ENCODE measurements at places on chromosomes 2 and 18.

DNA sequence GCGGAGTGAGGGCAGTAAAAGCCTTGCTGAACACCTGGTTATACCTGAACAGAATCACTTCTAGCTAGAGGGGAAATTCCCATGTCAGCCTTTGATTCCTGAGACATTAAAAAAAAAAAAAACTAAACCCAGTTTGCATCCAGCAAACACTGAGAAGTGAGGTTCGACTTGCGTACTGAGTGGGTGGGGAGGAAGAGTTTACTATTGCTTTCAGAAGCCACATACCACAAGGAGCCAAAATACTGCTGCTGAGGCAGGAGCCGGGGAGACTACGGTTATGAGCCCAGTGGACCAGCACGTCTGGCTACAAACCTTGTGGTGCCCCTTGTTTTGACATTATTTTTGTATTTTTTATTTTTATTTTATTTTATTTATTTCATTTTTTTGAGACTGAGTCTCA is 2.7 kb downstream of the COLEC11 start:
- DNase-seq = no peak

- DNase-seq = no peak
Observed at GRCh38 chr2:7639476-7639875, 722.3 kb downstream of the RNF144A start.

DNA sequence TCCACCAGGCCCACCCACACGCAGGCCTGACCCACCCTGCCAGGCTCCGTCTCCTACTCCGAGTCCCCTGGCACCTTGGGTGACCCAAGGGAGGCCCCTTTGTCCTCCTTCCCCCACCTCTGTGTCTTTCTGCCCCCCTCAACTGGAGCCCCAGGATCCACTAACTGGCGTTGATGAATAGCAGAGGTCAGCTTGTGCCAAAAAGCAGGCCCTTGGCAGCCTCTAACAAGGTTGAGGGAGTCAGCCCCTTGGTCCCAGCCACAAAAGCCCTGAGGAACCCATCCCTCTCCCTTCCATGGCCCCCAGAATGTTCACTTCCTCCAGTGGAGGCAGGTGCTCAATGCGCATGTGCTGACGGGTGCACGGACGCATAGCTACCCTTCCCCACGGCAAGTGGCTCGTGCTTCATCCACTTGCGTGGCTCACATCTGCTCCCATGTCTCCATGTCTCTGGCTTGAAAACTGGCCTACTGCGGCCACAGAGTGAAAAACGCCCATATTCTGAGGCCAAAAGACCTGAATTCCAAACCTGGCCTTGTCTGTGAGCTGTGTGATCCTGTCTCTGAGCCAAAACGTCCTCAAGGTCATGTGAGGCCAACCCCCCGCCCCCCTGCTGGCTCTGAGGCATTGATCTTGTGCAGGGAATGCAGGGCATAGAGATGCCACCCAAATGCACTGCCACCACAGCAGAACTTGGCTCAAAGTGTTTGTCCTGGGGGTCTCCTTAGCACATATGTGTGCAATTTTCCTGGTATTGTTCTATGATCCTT is 19.0 kb upstream of the PTMA start:
- no peak for DNase-seq

DNA sequence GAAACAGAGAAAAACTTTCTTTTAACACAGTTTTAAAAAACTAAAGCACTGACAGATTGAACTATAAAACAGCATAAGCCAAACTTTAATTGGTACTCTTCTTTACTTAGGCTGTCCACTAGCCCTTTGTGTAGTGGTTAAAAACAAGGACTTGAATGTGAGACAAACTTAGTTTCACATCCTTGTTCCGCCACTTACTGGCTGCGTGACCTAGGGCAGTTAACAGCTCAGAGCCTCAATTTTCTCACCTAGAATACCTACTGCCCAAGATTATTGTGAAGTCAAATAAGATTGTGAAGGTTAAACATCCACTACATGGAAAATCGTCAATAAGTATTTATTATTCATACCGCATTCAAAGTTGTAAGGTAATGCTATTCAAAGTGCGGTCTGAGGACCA is 2.0 kb downstream of the WDR35 start:
- no peak for DNase-seq

DNA sequence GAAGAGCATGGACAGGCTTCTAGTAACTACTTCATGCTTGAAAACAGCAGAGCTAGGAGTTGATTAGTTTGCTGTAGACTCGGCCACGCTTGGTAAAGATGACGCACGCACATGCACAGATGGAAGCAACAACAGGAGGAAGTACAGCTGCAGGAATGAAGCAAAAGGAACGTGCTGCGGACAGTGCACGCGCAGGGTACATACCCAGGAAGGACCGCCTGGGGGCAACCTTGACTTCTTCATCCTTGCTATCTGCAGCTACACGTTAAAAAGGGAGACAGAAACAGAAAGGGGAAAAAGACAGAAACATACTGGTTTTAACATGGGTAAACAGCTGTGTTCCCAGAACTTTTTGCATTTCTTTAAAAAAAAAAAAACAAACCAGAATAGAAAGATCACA is 17.7 kb downstream of the SLC66A2 start:
- peak; percentile 69 for DNase-seq

- no peak for DNase-seq
Observed at GRCh38 chr2:135055182-135055786, 3.2 kb downstream of the RAB3GAP1 start.

DNA sequence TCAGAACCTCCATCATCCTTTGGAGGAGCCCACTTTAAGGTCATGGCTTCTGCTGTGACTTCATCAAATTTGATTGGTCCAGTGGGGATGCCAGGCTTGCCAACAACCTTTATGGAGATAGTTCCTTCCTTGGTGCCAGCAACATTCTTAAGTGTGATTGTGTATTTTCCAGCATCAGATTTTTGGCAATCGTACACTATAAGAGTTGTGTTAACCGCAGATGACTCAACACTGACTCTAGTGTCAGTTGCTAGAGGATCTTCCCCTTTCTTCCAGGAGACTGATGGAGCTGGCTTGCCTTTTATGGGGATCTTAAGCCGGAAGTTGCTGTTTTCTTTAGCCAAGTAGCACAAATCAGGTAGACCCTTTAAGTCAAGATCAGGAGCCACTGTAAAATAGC is 98.7 kb downstream of the PLEKHA3 start:
- no peak for DNase-seq

DNA sequence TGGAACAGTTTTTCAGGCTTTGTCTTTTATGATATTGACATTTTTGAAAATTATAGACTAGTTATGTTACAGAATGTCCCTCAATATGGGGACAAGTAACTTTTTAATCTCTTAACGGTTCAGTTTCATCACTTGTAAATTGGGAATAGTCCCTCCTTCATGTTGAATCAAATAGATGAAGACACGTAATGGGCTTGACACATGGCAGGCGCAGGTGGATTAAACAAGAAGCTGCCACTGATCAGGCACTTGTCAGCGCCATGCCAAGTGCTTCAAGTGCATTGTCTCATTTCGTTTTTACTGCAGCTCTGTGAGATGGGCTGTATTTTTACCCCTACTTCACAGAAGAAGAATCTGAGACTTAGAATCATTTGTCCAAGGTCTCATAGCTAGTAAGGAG is 9.5 kb upstream of the SMAD4 start:
- no peak for DNase-seq

DNA sequence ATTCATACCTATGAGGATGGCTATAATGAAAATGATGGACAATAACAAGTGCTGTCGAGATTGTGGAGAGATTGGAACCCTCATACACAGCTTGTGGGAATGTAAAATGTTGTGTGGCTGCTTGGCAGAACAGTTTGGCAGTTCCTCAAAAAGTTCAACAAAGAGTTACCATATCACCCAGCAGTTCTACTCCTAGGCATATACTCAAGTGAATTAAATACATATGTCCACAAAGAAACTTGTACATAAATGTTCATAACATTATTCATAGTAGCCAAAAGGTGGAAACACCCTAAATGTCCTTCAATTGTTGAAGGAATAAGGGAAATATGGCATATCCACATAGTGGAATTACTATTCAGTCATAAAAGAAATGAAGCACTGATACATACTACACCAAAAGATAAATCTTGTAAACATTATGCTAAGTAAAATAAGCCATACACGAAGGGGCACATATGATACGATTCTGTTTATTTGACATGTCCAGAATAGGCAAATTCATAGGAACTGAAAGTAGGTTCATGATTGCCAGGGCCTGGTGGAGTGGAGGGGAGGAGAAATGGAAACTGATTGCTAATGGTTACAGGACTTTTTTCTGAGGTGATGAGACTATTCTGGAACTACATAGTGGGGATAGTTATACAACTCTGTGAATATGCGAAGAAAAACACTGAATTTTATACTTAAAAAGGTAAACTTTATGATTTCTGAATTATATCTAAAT is 92.1 kb downstream of the ADAM23 start:
- no peak for DNase-seq

DNA sequence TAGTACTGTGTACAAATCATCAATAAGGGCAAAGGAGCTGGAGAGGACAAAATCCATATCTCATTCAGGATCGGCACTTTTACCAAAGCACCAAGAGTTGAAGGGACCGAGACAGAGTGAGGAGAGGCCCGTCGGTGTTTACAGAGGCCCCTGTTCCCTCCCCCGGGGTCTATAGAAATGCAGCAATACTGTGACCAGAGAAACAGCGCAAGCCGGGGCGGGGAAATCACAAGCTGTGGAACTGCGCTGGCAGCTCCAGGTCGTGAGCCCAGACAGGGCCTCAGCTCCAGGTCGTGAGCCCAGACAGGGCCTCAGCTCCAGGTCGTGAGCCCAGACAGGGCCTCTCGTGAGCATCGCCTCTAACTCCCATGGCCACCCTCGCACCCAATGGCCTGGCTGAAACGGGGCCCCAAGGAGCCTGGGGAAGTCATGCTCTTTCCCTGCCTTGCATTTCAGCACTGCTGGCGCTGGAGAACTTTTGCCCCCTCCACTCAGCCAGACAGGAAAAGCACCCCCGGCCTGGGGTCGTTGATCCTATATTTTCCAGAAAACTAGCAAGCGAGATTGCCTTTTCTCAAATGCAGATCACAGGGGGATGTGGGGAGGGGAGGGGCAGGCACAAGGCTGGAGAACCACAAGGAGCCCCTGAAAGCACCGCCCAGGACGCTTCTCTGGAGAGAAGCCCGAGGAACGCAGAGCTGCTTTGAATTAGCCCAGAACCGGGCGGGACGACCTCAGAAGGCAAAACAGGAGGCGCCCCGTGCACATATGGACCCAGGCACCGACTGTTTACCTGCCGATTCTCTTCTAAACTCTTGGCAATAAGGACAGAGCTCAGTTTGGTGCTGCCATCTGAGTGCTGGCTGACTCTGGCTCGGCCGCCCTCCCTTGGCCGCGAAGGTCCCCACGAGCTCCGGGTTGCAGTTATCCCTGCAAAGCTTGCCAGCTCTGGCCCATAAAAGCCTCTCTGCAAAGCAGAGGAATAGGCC is 223.7 kb downstream of the ACKR3 start:
- peak; percentile 34 for DNase-seq

GRCh38 chr2:227325839-227326195 is 766 bp downstream of the MFF start:
- DNase-seq = peak; percentile 28

- no peak for DNase-seq
Observed at GRCh38 chr2:197286805-197287595, 23.6 kb downstream of the ANKRD44 start.

GRCh38 chr2:26854283-26854827 is 6.4 kb downstream of the DPYSL5 start:
- DNase-seq = no peak

DNA sequence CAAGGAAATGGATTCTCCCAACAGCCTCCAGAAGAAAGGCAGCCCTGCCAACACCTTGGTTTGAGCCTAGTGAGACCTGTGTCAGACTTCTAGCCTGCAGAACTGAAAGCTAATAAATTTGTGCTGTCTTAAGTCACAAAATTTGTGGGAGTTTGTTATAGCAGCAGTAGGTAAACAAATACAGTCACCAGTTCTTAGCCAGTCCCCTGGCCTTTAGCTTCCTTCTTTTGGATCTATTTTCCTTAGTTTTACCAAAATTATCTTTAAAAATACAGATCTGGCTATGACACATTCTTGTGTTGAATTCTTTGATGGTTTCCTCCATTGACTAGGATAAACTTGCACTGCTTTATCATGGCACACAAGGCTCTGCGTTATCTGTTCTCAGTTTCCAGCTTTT is 697.9 kb upstream of the FANCL start:
- DNase-seq = no peak

DNA sequence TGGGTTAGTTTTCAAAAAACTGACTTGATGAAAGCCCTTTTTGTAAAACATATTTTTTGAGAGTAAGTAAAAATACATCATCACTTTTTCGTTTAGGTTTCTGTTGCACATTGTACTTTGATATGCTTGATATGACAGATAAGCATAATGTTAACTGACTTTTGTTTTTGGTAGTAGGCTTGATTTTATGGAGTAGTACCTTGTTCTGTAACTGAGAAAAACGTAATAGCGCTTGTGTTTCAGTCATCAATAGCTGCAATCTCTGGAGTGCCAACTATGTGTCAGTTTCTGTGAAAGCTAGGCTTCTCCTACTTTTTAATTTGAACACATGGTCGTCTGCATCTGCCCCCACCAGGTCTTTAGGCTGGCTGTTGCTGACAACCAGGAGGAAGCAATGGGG is 1.3 kb downstream of the LCLAT1 start:
- no peak for DNase-seq

DNA sequence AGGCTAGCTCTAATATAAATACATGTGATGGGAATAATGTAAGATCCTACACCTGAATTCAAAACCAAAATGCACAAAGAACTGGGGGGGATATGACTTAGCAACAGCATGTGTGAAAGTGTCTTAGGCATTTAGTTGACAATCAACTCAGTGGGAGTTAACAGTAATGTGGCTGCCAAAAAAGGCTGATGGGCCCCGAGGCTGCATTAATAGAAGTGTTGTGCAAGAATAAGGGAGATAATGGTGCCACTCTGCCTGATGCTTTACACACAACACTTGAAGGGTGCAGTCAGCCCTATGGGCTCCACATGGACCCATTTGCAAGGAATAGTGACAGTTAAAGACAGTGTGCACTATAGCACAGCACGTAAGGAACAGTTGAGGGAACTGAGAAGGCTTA is 649.4 kb upstream of the ZEB2 start:
- DNase-seq = no peak

- DNase-seq = no peak
Observed at GRCh38 chr18:63848159-63848558, 39.3 kb upstream of the SERPINB2 start.

GRCh38 chr2:6184532-6185292 is 492.5 kb downstream of the SOX11 start:
- DNase-seq = no peak

DNA sequence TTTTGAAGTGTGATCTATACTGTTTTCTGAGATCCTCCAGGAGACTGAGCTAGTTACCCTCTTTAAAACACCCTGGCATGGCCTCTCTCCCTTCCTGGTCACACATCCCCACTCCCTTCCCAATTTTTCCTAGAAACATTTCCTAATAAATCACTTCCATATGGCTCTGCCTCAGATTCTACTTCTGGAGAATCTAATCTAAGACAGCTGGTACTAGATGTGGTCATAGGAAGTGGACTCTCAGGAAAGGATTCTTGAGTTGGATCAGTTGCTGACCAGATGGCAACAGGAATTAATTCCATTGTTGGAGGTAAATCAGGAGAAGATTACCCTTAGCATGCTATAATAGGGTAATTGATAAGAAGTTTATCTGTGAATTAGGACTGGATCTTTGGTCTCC is 310.5 kb downstream of the SATB2 start:
- no peak for DNase-seq

All from WTC11 (cell line).